ENCODE measurements at places on chromosomes 7 and 10. TPM values are rescaled to one million over a fixed set of nuclear protein-coding genes. Genes with fewer than 3 reads are reported as not detected.

GIMAP7 gene
- total RNA-seq, result 68.3 TPM

TMEM229A gene
- total RNA-seq, result not detected

FZD1 gene
- 0.17 TPM for total RNA-seq

HSPA12A gene
- total RNA-seq, result 0.62 TPM

DNA sequence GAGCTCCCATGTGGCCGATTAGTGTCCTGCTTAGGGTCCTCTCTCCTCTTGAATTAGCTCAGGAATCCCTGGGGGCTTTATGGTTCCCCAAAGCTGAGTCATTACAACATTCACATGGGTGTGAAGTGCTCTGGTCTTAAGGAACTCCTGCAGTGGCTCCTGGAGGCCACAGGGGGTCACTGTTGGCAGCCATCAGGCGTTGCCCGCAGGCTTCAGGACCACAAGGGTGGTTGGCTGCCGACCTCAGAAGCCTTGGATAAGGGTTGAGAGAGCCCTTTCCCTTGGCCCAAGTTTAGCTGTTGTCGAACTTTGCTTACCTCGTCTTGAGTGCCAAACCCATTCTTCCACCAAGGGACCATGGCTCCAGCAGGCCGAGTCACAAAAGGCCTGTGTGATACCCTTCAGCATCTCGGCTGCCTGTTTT, 61.7 kb downstream of the SH2D4B start:
- DNase-seq, result no peak

- no peak for DNase-seq
These were observed 81.9 kb downstream of the SKAP2 start for GRCh38 chr7:26782501-26782900.

DNA sequence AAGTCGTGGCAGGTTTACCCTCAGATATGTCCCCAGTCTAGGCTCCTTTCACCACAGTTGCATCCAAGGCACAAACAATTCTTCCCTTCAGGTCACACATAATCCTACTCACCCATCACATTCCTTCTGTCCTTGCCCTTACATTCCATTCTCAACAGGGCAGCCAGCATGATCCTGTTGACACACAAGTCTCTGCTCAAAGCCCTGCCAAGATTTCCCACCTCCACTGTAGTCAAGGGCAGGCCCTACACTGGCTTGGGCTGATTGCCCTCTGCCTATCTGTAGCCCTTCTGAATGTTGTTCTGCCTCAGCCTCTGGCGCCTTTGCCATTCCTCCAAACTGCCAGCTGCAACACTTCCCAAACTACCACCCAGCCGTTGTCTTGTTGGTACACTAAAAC, 187.9 kb upstream of the AKR1E2 start:
- DNase-seq, result no peak

DNA sequence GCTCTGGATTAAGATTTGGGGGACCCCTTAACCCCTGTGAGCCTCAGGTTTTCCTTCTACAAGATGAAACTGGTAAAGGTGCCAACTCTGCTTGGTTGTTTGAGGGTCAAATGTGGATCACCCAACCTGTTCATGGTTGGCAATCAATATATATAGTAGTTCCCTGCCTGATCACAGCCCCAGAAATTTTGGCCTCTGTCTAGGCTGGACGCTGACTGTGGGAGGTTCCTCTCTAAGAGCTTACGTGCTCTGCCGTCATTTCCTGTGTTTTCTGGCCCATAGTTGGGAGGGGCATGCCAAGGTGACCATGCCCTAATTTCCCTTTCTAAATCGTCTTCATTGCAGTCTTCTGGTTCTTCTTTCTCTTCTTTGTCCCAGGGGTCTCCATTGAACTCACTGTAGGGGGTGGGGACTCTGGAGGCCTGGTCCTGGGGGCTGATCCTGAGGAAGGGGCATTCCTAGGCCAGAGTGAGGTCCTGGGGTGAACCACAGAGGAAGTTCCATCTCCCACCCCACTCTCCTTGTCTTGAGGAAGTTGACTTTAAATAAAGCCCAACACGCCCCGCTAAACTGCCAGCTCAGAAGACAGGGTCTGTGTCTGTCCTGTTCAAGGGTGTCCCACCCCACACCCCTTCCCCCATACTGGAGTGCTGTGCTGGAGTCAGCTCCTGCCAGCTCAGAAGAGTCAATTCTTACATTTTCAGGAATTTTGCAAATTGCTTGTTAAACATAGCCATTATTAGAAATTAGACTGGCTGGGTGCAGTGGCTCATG, 98.9 kb upstream of the SDK1 start:
- DNase-seq, result no peak

Data from T-helper 17 cell (primary cell).